ENCODE measurements at places on chromosomes 16 and 17.

DNA sequence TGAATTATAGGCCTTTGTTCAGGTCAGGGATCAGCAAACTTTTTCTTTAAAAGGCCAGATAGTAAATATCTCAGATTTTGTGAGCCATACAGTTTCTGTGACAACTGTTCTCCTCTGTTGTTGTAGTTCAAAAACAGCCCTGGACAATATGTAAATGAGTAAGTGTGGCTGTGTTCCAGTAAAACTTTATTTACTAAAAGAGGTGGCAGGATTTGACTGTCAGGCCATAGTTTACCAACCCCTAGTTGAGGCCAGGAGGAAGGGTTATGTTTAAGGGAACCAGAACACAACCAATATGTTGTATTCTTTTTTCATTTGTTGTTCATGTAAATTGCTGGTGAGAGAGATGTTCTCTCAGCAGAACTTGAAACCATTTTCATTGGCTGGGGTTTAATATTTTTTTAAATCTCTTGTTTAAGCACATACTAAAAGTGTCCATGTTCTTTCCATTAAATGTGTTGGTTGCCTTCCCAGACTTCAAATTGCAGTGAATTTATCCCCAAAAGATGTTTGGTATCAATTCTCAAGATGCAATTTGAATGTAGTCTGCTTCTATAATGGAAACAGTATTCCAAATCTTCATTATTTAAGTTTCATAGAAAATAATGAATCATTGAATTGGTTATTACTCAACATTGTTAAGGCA lies 260.3 kb downstream of the FTO start:
- DNase-seq = no peak

- DNase-seq = no peak
Observed at GRCh38 chr17:40707745-40708144, 4.2 kb upstream of the KRT24 start.

GRCh38 chr16:4325253-4325758 lies 9.4 kb downstream of the GLIS2 start:
- no peak for DNase-seq

- no peak for DNase-seq
Observed at GRCh38 chr17:69948406-69948805, 126.6 kb upstream of the KCNJ16 start.

- DNase-seq = no peak
Observed at GRCh38 chr17:42673266-42673884, 3.4 kb downstream of the PLEKHH3 start.

DNA sequence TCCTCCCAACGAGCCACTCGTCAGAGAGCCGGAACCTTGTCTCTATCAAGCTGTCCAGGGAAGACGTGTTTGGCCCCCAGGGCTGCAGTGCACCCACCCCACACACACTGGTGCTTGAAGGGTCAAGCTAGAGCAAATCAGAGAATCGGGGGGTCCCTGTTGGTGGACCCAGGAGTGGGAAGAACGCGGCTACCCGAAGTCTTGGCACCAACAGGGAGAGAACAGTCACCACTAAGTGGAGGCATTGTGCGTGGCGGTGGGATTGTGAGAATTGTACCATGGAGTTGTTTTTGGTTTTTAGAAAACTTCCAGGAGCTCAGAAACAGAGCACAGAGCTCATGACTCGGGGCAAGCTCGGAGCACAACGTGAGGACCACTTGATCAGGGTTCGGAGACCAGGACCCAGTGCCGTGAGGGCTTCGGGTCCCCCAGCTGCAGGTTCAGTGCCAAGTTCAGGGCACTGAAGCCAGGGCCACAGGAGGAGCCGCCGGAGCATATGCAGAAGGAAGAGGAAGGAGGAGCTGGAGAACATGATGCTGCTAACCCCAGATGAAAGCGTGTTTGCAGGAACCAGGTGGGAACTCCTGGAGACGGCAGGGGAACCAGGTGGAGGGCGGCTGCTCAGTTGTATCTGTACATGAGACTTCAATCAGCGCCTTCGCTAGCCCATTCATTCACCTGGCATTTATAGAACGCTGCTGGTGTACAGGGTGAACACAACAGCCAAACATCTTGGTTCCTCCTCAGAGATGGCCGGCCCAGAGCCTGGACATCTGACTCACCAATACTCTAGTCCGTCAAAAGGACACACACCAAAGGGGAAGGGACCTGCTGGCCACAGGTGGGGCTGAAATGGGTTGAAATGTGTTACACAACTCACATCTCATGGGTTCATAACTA lies 42.8 kb downstream of the METRNL start:
- no peak for DNase-seq

- no peak for DNase-seq
Observed at GRCh38 chr16:27852681-27853080, 210.8 kb downstream of the GSG1L start.

Data from fibroblast of skin of right quadriceps (primary cell).